ENCODE measurements at places on chromosomes 11 and 22.
A peak's percentile ranks its signal among the peaks of the same experiment; 100 is the strongest.

- no peak for DNase-seq
Observed at GRCh38 chr11:10631761-10632160, 61.8 kb downstream of the IRAG1 start.

DNA sequence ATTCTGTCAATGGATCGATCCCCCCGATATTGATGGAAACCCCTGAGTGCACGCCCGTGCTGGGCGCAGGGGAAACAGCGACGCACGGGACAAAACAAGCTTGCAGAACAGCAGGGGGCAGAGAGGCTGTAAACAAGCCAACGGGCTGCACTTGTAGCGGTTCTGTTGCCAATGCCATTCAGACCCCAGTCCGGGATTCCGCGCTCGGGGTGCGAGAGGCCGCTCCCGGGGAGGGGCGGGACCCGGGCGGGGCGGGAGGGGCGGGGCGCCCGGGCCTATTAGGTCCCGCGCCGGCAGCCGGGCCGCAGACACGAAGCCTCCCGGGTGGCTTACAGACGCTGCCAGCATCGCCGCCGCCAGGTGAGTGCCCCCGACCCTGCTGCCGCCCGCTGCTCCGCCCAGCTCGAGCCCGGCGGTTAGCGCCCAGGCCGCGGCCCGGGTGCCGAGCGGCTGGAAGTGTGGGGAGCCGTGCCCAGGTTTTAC, at the start of gene BIK:
Gene BIK, plus strand, starts transcription at position 307 of the 483 bp plus-strand sequence. CDS start 13,273 bp downstream, outside the sequence.
- DNase-seq: peak; percentile 5

GRCh38 chr22:45554861-45555260, 52.2 kb downstream of the FBLN1 start:
- no peak for DNase-seq

DNA sequence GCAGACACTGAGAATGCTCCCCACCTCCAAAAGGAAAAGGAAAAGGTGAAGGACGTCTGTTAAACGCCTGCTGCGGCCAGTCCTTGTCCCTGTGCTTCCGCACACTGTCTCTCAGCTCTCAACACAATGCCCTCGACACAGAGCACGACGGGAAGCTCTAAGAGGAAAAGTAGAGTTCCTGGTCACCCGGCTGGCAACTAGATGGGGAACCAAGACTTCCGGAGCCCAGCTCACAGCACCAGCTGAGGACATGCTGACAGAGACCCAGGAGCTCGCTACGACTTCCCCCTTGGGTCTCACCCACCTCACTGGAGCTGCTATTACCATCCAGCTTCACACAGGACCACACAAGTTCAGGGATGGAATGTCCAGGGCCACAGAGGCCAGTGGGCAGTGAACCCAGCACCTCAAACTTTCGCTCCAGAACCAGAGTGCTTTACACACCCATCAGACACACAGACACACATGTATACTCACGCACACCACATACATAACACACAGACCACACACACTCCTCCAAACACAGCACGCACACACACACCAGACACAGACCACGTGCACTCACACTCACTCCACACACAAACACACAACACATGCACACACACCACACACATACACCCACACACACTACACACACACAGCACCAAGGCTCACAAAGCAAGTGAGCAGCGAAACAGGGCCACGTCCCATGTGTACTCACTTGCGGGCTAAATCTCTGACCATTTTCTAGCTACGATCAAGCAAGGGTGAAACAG, 9.6 kb downstream of the SULT4A1 start:
- DNase-seq: no peak

DNA sequence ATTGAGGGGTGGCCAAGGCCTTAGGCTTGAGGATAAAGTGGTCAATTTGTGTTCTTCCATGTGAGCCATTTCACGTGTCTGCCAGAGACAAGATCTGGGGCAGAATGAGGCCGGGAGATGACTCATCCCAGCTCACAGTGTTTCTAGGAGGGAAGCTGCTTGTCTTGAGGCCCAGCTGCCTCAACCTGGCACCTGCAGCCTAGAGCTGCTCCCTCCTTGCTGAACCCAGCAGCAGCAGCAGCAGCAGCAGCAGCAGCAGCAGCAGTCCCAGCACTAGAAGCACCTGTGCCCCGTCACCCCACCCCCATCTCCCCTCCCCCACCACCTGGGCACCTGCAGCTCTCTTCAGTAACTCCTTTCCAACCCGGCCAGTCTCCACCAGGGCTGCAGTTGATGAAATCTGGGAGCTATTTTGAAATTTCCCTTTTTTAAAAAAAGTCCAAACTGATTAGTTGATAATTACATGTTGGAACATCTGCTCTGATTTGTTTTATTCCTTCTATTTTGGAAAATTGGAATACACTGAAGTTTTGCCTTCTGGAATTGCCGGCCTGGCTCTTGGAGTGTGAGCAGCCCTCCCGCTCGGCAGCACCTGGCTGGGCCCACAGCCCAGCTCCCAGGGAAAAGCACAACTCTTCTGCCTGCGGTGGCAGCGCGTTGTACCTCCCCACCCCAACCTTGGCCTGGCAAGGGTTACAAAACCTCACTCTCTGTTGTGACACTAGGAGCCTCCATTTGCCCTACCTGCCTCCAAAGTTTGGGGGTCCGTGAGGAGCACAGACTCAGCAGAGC, 143.5 kb downstream of the NXPE2 start:
- no peak for DNase-seq

DNA sequence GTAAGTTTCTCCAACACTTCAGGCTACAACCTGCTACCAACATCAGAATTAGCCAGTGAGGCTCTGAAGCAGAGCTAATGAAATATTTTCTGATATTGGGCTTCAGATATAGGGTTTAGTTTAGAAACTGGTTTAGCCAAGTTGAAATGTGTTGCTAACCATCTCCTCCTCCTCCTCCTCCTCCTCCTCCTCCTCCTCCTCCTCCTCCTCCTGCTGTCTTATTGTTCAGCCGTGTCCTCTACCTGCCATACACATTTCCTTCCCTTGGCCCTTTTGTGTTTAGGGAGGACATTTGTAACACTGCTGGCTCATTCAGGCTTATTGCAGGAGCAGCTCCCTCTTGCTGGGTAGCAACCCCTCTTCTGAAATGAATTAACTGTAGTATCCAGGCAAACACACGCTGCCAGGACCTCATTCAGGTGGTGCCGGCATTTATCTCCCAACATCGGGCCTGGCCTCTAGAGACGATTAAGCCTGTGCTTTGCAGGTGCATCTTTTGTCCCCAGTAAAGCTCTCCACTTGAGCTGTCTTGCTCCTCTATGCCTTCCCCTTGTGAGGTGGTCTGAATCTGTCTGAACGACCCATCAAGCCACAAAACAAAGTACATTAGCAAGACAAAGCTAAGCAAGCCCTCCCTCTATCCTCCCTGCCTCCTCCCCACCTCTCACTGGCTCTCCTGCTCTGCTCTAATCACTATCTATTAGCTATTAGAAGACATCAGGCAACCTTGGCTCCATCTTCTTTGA, 82.9 kb downstream of the KCNJ1 start:
- DNase-seq: no peak
